Head of caudate nucleus (tissue), 42 donors: ENCODE measurements at places on chromosomes 6 and 20.

DNA sequence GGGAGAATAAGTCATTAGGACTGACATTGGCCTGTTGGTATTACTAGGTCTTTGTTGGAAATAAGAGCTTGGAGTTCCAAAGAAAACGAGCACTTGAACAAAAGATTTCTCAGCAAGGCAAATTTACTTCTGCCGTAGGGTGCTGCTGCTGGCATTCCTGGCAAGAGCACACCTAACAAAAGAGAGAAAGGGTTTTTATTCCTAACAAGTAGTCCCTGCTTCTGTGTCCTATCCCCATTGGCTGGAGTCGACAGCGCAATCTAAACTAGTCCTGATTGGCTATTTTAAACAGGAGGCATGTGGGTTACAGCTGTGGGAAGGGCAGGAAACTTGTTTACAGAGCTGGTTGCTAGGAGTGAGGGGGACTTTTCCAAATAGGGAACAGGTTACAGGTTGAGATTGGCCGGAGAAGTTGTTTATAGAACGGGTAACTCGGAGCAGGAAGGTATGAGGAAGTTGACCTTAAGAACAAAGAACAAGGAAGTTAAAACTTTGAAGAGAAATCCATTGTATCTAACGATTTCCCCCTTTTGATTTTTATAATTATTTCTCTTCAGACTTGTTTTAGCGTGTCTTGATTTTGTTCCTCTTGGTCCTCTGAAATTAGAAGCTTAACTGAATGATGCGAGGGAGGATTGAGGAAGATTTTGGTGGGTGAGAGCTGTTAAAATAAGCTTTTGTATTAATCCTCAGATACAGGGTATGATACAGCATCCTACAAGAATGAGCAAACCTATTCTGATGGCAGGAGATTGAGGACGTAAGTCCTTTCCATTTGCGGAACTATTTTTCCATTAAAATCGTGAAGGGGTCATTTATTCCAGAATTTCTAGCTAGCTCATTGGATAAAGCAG, 3.4 kb upstream of the ZNFX1 start:
- DNase-seq, result no peak

DNA sequence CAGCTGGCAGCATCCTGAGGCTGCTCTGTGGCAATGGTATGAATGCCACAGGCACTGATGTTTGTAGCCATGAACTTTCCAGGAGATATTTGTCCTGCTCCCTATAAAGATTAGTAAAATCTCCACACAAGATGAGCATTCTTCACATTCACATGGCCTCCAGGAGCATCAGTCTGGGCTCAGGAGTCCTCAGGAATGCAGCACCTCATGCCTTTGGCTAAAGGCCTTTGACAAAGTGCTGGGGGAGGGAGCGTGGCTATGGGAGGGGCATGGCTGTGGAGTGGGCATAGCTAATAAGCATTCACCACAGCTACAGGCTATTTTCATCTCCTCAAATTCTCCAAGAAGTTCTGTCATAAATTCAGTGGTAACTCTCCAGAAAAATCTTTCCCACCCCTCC, 90.5 kb upstream of the LY86 start:
- no peak for DNase-seq

DNA sequence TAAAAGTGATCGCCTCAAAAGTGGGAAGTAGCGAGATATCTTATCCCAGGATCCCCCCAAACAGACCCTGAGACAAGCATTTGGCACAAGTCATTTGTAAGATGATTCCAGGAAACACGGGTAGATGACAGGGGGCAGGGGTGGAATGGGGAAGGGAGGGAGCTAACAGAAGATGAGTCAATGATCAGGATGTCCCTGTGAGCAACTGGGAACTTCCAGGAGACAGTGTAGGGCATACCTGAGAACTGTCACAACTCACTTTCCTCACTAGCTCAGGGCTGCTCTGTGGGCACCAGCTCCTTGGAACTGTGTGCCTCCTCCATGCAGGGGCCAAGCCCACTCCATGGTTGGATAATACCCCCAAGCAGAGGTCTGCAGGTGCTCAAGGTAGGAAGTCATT, 38.5 kb upstream of the VSX1 start:
- no peak for DNase-seq

- DNase-seq, result no peak
These were observed 8.3 kb downstream of the SEMG2 start for GRCh38 chr20:45229264-45230056.

DNA sequence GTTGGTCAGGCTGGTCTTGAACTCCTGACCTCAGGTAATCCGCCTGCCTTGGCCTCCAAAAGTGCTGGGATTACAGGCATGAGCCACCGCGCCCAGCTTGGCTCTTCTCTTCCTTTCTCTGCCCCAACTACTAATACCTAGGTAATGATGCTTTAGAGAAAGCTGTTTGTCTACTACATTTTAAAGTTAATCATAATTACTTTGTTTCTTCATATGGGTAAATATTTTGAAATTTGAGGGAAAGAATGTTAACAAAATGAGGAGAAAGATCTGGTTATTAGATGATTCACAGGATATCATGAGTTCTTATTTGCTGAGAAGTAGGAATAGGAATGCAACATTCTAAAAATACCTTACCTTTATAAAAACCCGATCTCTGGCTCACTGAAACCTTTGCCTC, 18.4 kb upstream of the PTPRK start:
- DNase-seq, result no peak

- no peak for DNase-seq
These were observed 31.1 kb upstream of the CARMIL1 start for GRCh38 chr6:25248123-25248522.

GRCh38 chr6:136039185-136039584, 187.7 kb downstream of the PDE7B start:
- DNase-seq, result no peak

DNA sequence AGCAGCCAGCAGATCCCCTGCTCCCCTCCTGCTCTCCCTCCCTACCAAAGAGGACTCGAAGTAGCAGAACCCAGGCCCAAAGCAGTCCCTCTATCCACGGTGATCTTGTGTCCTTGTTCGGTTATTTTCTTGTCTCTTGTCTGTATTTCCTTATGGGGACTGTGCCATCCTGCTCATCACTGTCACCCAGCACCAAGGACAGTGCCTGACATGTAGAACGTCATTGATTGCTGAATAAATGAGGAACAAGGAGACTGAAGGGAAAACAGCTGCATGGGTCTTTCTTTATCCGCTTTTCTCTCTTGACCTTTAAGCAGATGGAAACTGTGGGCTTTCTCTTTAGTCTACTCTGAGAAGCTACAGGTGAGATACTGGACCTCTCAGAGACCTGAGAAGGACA, 29.4 kb upstream of the ZNF831 start:
- no peak for DNase-seq

GRCh38 chr20:58401162-58401561, 12.1 kb downstream of the VAPB start:
- DNase-seq, result no peak

- no peak for DNase-seq
These were observed 176.4 kb downstream of the LY86 start for GRCh38 chr6:6764764-6765434.

GRCh38 chr6:17022604-17023003, 79.2 kb upstream of the STMND1 start:
- DNase-seq, result no peak

GRCh38 chr20:18587665-18588573, at the start of gene DTD1:
Gene DTD1 (plus strand): TSS chr20:18588054. CDS start chr20:18588073, 19 bp downstream.
- peak; percentile 97 for DNase-seq

DNA sequence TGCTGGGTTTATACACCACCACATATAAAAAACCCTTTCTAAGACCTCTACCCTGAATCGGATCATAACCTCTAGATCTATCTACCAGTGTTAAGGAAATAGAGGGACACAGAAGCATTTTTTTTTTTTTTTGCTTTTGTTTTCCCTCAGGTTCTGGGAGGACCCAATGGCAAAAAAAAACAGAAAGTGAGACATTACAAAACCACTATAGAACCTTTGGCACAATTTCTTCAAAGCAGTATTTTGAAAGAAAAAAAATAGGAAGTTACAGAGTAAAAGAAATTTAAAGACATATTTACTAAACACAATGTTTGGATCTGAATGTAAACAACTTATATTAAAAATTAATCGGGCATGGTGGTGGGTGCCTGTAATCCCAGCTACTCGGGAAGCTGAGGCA, 1258.7 kb upstream of the GJE1 start:
- no peak for DNase-seq

GRCh38 chr20:22814471-22815205, 220.5 kb upstream of the SSTR4 start:
- DNase-seq, result no peak

DNA sequence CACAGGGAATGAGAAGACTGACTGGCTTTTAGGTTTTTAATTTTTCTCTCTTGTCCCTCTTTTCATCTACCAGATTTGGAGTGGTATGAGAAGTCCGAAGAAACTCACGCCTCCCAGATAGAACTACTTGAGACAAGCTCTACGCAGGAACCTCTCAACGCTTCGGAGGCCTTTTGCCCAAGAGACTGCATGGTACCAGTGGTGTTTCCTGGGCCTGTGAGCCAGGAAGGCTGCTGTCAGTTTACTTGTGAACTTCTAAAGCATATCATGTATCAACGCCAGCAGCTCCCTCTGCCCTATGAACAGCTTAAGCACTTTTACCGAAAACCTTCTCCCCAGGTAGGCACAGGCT, 644 bp downstream of the MAD2L1BP start:
- DNase-seq, result no peak

DNA sequence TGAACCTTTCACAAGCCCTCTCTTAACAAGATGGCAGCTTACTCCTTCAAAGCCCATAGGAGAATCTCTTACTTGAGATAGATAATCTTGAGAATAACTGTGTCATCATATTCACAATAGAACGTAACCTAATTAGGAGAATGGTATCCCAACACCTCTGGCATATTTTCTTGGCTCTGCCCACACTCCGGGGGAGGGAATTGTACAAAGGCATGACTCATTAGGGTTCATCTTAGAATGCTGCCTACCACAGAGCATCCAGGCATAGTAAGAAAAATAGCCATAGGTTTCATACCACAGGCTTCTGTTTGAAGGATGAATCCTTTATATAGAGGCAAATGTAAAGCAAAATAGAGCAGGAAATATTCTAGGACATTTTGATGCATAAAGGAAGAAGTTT, 1100.6 kb upstream of the CITED2 start:
- DNase-seq, result peak; percentile 75

GRCh38 chr20:49699200-49699992, 14.3 kb downstream of the B4GALT5 start:
- no peak for DNase-seq

- peak; percentile 71 for DNase-seq
These were observed 206.0 kb upstream of the MARCKS start for GRCh38 chr6:113651120-113651519.

DNA sequence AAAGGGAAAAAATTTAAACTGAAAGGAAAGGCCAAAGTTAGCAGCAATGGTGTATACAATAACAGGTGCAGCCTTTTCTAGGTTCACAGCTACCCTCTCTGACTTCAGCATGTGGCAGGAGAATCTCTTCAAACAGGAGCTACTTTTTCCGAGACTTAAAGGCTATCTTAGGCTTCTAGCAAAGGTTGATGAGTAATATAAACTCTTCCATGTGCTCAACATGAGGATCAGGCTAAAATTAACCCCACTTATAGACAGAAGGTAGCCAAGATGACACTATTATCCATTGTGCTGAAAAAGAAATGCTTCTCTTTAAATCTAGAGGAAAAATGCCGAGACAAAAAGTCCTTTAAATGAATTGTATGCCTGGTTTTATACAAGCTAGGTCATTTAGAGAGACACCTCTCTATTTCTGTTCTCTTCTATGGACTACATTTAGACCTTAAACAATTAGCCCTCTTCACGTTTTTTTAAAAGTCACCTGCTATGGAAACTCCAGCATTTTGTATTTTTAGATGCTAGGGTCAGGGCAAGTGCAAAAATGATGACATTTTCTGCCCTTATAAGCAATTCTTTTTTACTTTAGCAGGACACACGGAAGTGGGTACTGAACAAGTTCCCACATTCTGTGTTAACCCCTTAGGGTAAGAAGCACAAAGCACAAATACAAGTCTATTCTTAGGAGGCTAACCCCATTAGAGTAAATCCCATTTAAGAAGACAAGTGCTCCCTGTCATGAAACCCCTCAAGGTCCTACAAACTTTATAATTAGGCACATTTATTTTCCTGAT, 216.8 kb upstream of the CITED2 start:
- no peak for DNase-seq

DNA sequence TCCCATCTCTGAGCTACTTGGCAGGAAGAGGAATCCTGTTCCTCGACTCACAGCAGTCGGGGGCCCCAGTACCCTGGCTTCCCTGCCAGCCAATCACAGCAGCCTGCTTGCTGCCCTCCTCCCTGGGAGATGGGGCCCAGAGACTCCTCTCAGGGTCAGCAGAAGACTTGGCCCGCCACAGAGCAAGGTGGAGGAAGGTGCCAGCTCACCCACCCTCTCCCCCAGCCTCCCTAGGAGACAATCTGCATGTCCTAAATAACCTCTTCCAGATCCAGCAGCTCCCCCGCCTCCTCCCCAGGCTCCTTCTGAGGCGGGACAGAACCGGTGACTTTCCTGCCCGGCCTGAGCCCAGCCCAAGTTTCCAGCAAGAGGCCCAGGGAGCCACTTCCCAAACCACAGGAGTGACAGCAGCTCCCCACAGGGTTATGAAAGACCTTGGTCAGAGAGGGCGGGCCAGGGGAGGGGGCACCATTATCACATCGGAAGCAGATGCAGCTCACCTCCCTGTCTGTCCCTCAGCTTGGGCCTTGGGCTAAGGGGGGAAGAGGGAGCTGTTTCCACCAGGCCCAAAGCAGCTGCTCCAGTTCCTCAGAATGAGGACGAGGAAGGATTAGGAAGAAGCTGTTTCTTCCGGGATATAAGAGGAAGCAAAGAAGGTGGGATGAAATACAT, 2.3 kb downstream of the CCND3 start:
- peak; percentile 24 for DNase-seq

DNA sequence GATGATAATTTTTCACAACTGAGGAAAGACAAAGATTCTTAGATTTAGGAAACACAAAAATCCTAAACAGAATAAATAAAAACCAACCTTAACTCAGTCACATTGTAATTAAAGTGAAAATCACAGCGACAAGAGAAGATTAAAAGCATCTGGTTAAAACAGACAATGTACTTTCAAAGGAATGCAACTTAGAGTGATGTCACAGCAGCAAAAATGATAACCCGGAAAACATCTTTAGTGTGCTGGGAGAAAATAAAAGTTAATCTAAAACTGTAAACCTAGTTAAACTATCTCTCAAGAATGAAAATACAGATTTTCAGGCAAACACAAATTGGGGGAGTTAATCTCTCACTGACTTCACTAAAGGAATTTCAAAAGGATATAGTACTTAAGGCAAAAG, 76.8 kb upstream of the OGFRL1 start:
- DNase-seq, result no peak

DNA sequence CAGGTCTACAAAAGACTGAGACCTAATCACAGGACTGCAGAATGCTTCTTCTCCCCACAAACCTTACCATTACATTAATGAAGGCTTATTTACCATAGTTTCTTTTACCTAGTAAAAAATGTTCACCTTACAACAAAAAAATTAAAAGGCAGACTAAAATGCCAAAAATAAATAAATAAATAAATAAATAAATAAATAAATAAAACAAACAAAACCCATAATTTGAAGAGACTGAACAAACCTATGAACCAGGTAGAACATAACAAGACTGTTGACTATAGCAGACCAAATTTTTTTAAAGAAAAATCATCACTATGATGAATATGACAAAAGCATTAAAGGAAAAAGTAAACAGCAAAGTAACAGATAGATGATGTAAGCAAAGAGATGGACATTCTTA, 946.3 kb downstream of the EPHA7 start:
- no peak for DNase-seq
